ENCODE measurements at places on chromosomes 5 and 9. TPM values are rescaled to one million over a fixed set of nuclear protein-coding genes. Genes with fewer than 3 reads are reported as not detected.

Gene NDFIP1
- 2.1 TPM for polyA plus RNA-seq

Gene TOR2A
- polyA plus RNA-seq, result 21.9 TPM

DNA sequence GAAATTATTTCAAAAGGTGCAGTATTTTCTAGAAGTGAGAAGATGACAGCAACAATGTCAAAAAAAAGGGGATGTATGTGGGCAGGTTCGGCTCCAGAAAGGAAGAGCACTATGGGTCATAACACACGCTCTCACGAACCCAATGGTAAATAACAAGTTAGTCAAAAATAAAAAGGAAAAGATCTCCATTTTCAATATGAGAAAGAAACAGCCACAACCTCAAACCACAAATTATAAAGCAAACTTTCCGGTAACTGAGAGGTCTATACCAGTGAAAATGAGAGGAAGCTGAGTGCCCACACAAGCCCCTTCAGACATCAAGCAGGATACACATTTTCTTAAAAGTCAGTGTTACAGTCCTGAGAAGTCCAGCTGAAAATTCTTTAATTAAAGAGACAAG is 398.5 kb upstream of the RPS23 start:
- DNase-seq, result peak; percentile 16
- no peaks in the 10 kb centered on the region for H3K36me3 ChIP-seq
- H3K4me3 ChIP-seq, result no peak overlapping the region
- H3K4me1 ChIP-seq, result no peaks in the 10 kb centered on the region
- no peak overlapping the region for H3K27ac ChIP-seq
- no peaks in the 10 kb centered on the region for H3K27me3 ChIP-seq

DNA sequence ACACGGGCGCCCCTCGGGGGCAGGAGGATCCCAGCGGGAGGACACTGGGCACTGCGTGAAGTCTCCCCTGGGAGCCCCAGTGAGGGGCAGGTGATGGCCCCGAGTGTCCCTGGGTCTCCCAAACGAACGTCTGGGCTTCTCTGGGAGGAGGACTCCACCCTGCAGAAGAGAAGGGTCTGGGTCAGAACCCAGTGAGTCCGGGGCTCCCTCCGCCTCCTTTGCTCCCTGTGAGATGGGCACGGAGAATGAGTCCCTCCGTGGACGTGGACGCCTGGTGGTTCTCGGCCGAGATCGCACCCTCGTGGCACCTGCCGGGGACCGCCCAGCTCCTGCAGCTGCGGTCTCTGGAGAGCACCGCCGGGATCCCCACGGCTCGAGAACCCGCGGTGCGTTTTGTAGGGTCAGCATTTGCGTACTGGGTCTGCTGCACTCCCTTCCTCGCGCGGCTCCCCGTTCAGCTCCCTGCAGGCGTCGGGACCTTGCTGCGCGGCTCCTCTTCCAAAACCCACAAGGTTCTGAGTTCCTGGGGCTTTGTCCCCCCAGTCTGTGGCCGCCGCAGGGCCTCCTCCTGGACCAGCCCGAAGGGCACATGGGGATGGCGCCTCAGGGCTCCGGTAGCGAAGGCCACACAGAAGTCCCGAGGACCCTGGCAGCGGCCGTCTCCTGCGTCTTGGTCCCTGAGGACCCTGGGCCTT is 10.2 kb upstream of the CEP72 start:
- DNase-seq, result no peak
- no peak overlapping the region for H3K4me3 ChIP-seq
- no peaks in the 10 kb centered on the region for H3K36me3 ChIP-seq
- H3K4me1 ChIP-seq, result peaks cover 5% of the 10 kb centered on the region
- no peak overlapping the region for H3K27ac ChIP-seq
- H3K27me3 ChIP-seq, result no peaks in the 10 kb centered on the region

DNA sequence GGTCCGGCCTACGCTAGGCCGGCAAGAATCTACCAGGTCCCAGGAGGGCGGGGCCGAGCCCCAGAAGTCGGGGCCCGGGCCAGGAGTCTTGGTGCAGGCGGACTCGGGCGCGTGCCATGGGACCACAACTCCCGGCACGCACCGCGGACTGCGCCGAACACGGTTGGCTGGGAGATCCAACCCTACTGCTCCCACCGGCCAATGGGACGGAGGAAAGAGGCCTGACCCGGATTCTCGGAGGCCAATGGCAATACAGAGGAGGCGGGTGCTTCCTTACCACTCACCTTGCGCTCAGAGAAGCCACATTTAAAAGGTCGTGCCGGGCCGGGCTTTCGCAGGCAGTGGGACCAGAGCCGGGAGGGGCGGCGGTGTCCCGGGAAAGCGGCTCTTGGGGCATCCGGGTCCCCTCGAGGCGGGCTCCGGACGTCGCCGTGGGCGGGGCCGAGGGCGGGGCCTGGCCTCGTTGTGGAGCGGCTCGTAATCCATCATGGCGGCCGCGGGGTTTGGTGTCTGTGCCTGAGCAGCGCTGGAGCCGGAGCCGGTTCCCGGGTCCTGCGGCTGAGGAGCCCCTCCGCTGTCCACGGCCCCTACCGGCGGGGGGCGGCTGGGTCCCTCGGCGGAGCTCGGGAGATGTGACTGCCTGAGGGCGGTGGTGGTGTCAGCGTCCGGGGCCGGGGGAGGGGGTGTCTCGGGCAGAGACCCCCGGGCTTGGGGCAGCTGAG is 19.1 kb downstream of the EXOSC2 start:
- no peaks in the 10 kb centered on the region for H3K27me3 ChIP-seq
- H3K27ac ChIP-seq, result peak overlapping the region; percentile 96
- H3K36me3 ChIP-seq, result no peaks in the 10 kb centered on the region
- peak overlapping the region; percentile 98 for H3K4me3 ChIP-seq
- H3K4me1 ChIP-seq, result no peaks in the 10 kb centered on the region
- DNase-seq, result peak; percentile 91

Gene MSMP
- polyA plus RNA-seq, result 0.90 TPM

DNA sequence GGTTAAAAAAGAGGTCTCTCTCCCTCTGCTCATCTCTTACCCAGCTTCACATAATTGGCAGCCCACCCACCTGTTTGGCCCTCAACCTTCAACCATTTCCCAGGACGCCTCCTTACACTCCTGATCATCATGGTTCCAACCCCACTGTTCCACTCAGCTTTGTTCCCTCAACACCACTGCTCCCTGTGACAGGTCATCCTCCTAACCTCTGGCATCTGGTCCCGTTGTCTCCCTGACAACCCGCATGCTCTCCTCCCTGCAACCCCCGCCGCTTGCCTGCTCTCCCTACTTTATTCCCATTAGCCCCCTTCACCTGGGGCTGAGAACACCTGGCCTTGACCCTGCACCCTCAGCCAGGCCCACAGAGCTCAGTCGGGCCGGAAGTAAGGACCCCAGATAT is 12.9 kb downstream of the PCDHGC5 start:
- H3K36me3 ChIP-seq, result peaks cover 4% of the 10 kb centered on the region
- no peak overlapping the region for H3K4me3 ChIP-seq
- H3K27ac ChIP-seq, result no peak overlapping the region
- DNase-seq, result no peak
- H3K27me3 ChIP-seq, result no peaks in the 10 kb centered on the region

- H3K27me3 ChIP-seq, result no peaks in the 10 kb centered on the region
- no peak overlapping the region for H3K4me3 ChIP-seq
- no peak for DNase-seq
- H3K27ac ChIP-seq, result no peak overlapping the region
Observed at GRCh38 chr5:75465480-75465879, 45.9 kb downstream of the CERT1 start.

DNA sequence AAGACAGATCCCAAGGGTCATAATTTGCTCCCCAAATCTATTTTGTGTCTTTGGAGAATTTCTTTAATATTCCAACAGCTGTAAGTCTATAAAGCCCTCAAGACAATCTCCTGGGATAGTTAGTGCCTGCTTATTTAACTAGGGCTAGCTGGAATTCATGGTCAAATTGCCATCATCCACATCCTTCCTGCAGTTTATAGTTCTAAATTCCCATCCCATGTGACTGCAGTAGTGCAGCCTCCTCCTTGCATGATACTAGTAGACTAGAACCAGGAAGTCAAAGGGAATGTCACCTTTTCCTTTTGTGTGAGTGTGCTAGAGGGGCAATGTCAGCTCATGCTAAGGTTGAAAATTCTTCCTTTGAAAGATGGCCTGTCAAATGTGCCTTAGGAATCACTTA is 214.8 kb upstream of the PIK3R1 start:
- DNase-seq, result no peak
- H3K4me1 ChIP-seq, result no peaks in the 10 kb centered on the region
- H3K4me3 ChIP-seq, result no peak overlapping the region
- no peaks in the 10 kb centered on the region for H3K36me3 ChIP-seq
- no peaks in the 10 kb centered on the region for H3K27me3 ChIP-seq

Gene SLC30A5
- 60.4 TPM for polyA plus RNA-seq

DNA sequence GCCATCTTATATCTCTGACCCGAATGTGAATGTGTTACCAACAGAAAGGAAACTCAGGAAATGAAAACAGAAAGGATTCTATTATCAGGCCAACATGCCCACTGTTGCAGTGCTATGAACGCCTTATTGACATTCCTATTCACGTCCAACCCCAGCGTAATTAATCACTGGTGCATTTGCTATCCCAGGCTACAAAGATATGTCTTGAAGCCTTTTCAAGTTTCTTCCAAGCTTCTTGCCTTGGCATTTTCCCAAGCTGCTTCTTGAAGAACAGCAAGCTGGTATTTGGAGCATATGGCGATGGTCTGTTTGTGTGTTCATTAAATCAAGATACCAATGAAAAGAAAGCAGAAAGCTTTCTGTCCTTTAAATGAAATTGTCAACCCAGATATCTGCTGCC is 579.2 kb upstream of the ZNF462 start:
- H3K4me1 ChIP-seq, result no peaks in the 10 kb centered on the region
- no peaks in the 10 kb centered on the region for H3K27me3 ChIP-seq
- H3K36me3 ChIP-seq, result no peaks in the 10 kb centered on the region
- H3K27ac ChIP-seq, result no peak overlapping the region
- H3K4me3 ChIP-seq, result no peak overlapping the region

Gene ZDHHC11
- 0.29 TPM for polyA plus RNA-seq

Gene ZNF300
- polyA plus RNA-seq, result 0.17 TPM

- DNase-seq, result no peak
- no peaks in the 10 kb centered on the region for H3K4me1 ChIP-seq
Observed at GRCh38 chr5:68261569-68262065, 46.1 kb downstream of the PIK3R1 start.

GRCh38 chr5:33592245-33592644 is 151.5 kb downstream of the TARS1 start:
- H3K27ac ChIP-seq, result no peak overlapping the region
- no peaks in the 10 kb centered on the region for H3K36me3 ChIP-seq
- DNase-seq, result no peak
- H3K27me3 ChIP-seq, result no peaks in the 10 kb centered on the region
- no peaks in the 10 kb centered on the region for H3K4me1 ChIP-seq
- no peak overlapping the region for H3K4me3 ChIP-seq

Gene BAAT
- polyA plus RNA-seq, result 0.09 TPM

Gene PRRC2B
- 22.2 TPM for polyA plus RNA-seq

- no peak overlapping the region for H3K27ac ChIP-seq
- no peaks in the 10 kb centered on the region for H3K4me1 ChIP-seq
- no peaks in the 10 kb centered on the region for H3K27me3 ChIP-seq
- no peak for DNase-seq
Observed at GRCh38 chr5:103834216-103834615, 271.6 kb upstream of the NUDT12 start.

DNA sequence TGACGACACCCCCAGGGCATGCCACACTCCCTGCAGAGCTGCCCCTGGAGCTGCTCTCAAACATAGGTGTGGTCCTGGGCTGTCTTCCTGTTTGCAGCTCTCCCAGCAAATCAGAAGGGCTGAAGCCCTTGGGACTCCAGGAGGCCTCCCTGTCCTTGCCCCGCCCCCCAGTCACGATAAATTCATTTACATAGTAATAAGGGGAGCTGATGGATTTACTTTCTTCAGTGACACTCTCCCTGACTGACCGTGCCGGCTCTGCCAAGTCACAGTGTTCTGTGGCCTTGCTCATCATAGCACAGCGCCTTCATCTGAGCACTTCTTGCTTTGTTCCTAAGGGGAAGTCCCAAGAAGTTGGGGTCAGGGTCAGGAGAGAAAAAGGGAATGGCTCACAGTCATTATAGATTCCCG is 121.4 kb downstream of the ENC1 start:
- no peaks in the 10 kb centered on the region for H3K4me1 ChIP-seq
- DNase-seq, result no peak
- no peak overlapping the region for H3K4me3 ChIP-seq
- no peaks in the 10 kb centered on the region for H3K27me3 ChIP-seq
- no peak overlapping the region for H3K27ac ChIP-seq

- H3K27ac ChIP-seq, result no peak overlapping the region
- H3K36me3 ChIP-seq, result no peaks in the 10 kb centered on the region
- DNase-seq, result no peak
- peaks cover 8% of the 10 kb centered on the region for H3K4me1 ChIP-seq
Observed at GRCh38 chr5:40390281-40391149, 289.2 kb upstream of the PTGER4 start.

Gene TAF11L10
- polyA plus RNA-seq, result not detected

DNA sequence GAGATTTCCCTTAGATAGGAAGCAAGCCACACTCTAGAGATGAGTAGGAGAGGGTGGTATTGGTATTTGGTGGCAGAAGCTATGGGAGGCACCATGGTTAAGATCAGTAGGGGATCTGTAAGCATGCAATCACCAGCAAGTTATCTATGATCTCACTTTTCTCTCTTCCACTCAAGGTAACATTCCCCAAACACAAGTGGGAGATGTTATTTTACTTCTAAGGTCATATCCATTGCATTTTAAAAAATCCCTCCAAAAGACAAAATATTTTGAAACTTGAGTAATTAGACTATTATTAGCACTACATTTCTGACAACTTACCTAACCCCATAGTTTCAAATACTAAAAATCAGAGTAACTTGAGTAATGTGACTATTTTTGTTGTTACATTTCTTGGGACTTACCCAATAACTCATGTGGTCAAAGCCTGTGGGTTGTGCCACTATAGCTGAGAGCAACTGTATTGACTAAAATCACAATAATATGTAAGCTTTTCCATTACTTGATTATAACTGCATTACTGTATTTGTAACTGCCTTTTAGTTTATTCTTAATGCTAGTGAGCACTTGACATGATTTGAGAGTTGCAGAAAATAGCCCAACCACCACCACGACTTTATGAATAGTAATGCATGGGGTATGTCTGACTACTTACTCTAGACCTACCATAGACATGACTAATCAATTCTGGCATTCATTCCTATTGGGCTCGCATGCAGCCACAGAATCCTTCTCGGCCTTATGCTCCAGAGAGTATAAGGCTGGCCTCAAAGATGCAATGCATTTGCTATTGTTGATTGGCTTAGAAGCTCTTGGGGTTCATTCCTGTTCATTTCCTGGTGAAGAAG is 264.7 kb downstream of the TRIM32 start:
- H3K4me3 ChIP-seq, result no peak overlapping the region
- peak overlapping the region; percentile 70 for H3K27ac ChIP-seq
- peaks cover 20% of the 10 kb centered on the region for H3K4me1 ChIP-seq
- DNase-seq, result peak; percentile 85

GRCh38 chr9:32931129-32931528 is 70.3 kb downstream of the APTX start:
- H3K36me3 ChIP-seq, result no peaks in the 10 kb centered on the region
- H3K4me3 ChIP-seq, result no peak overlapping the region
- H3K4me1 ChIP-seq, result no peaks in the 10 kb centered on the region
- DNase-seq, result no peak

GRCh38 chr5:59234236-59234635 is 651.4 kb downstream of the RAB3C start:
- H3K27me3 ChIP-seq, result no peaks in the 10 kb centered on the region
- H3K4me3 ChIP-seq, result no peak overlapping the region
- no peaks in the 10 kb centered on the region for H3K4me1 ChIP-seq
- DNase-seq, result no peak
- no peaks in the 10 kb centered on the region for H3K36me3 ChIP-seq

- no peak overlapping the region for H3K27ac ChIP-seq
- no peaks in the 10 kb centered on the region for H3K4me1 ChIP-seq
- DNase-seq, result no peak
- H3K27me3 ChIP-seq, result peaks cover 2% of the 10 kb centered on the region
Observed at GRCh38 chr5:167573370-167574127, 717.9 kb upstream of the WWC1 start.

Data from GM12878 (cell line).